ENCODE measurements at places on chromosomes 16 and 17. TPM values are rescaled to one million over a fixed set of nuclear protein-coding genes. Genes with fewer than 3 reads are reported as not detected.
A peak's percentile ranks its signal among the peaks of the same experiment; 100 is the strongest.

Gene HSF5
- polyA plus RNA-seq, result not detected

Gene RNF112
- 0.75 TPM for polyA plus RNA-seq

Gene HBA2
- not detected for polyA plus RNA-seq

DNA sequence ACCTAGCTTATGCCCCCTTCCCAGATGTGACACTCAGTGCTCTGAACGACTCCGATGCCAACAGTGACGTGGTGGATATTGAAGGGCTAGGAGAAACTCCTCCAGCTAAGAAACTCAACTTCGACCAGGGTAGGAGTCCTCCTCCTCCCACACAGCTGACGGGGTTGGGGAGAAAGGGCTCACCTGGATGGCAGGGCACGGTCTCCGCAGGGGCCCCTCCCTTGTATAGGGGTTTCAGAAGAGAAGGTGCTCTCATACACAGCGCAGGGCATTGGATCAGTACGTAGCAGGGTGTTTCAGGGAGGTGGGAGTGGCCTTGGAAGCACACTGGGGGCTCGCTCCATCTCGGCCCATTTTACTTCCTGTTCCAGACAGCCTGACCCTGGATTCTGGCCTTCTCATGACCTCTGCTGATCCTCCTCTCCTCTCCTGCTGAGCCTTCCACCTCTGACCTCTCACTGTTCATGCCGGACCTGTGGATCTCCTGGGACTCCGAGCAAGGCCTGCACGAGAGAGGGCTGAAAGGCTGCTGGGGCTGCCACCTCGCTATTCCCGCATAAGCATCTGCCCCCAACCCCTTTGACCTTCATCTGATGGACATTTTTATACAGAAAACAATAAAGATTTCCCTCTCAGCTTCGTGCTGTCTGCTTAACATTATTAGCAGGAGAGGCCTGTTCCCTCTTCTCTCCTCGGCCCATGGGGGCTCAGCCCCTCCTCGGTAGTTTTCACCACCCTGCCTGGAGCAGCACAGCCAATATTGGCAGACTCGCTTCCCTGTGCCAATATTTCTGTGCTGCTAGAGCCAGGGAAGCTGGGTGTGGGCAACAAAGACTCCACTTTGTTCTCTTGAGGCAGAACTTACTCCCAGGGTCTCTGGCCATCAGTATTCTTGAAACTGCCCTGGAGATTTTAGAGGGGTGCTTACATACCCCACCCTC lies 4.7 kb downstream of the RNASEK start:
- H3K4me1 ChIP-seq, result peaks cover 33% of the 10 kb centered on the region
- H3K27ac ChIP-seq, result no peak overlapping the region
- H3K36me3 ChIP-seq, result no peaks in the 10 kb centered on the region
- DNase-seq, result no peak

DNA sequence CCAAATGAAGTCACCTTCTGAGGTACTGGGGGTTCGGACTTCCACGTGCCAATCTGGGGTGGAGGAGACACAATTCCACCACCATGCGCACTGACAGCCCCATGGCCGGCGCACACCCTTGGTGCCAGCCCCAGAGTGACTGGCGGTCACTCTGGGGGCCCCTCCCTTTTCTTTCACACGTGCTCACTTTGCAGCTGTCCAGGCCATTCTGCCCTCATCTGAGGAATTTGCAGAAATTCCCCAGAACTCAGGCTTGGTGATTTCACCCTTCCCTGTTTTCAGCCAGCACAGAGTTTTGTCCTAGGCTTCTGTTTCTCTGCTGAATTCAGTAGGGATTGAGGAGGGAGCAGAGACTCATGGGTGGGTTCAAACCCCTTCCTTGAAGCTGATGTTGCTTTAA lies 54.8 kb downstream of the CDRT4 start:
- peaks cover 27% of the 10 kb centered on the region for H3K4me1 ChIP-seq
- no peak overlapping the region for H3K27ac ChIP-seq
- H3K27me3 ChIP-seq, result no peaks in the 10 kb centered on the region
- no peaks in the 10 kb centered on the region for H3K36me3 ChIP-seq
- no peak overlapping the region for H3K4me3 ChIP-seq

DNA sequence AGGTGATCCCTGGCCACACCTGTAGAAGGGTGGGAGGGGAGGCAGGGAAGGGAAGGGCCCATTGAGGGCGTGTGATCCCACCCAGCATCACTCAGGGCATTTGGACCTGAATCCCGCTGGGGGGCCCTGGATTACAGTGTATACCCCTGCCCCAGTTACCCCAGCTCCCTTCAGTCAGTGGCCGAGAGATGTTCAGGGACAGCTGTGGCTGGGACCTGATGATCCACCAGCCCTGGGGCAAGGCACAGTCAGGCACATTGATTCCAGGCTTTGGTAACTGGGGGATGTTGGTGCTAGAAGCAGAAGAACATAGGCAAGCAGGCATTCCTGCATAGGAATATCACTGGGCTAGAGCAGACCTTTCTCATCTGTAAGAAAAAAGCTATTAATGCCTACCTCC lies 170.3 kb downstream of the FOXL1 start:
- peaks cover 13% of the 10 kb centered on the region for H3K4me1 ChIP-seq
- no peaks in the 10 kb centered on the region for H3K36me3 ChIP-seq
- no peak overlapping the region for H3K27ac ChIP-seq

DNA sequence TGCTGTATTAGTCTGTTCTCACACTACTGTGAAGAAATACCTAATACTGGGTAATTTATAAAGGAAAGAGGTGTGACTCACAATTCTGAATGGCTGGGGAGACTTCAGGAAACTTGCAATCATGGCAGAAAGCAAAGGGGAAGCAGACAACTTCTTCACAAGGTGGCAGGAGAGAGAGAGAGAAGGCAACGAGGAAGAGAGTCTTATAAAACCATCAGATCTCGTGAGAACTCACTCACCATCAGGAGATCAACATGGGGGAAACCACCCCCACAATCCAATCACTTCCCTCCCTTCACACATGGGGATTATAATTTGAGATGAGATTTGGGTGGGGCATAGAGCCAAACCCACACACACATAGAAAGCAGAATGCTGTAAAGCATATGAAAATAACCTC lies 896.2 kb downstream of the CDH11 start:
- H3K27me3 ChIP-seq, result no peaks in the 10 kb centered on the region
- no peaks in the 10 kb centered on the region for H3K36me3 ChIP-seq
- no peak overlapping the region for H3K27ac ChIP-seq
- DNase-seq, result peak; percentile 3

GRCh38 chr17:83173914-83174361 lies 94.5 kb downstream of the METRNL start:
- H3K4me1 ChIP-seq, result peaks cover 9% of the 10 kb centered on the region
- DNase-seq, result no peak
- no peaks in the 10 kb centered on the region for H3K27me3 ChIP-seq
- H3K4me3 ChIP-seq, result no peak overlapping the region
- no peak overlapping the region for H3K27ac ChIP-seq
- no peaks in the 10 kb centered on the region for H3K36me3 ChIP-seq

DNA sequence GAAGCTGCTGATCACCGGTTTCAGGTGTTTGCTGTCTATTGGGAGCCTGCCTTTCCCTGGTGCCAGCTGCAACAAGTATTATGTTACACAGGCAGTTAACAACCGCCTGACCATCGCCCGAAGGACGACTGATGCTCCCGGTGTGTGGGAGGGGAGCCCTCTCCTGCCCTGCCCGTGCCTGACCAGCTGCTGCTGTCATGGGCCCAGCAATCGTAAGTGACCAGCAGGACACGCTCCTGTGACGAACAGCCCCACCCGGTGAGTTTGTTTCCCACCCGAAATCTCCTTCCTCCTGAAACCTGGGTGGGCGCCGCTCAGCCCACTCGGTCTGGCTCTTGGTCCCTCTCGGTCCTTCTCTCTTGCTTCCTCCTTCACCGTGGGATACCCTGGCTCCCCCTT lies 17.9 kb upstream of the UBE2I start:
- no peak for DNase-seq
- peaks cover 45% of the 10 kb centered on the region for H3K27me3 ChIP-seq
- no peaks in the 10 kb centered on the region for H3K4me1 ChIP-seq
- H3K4me3 ChIP-seq, result no peak overlapping the region
- H3K27ac ChIP-seq, result no peak overlapping the region

DNA sequence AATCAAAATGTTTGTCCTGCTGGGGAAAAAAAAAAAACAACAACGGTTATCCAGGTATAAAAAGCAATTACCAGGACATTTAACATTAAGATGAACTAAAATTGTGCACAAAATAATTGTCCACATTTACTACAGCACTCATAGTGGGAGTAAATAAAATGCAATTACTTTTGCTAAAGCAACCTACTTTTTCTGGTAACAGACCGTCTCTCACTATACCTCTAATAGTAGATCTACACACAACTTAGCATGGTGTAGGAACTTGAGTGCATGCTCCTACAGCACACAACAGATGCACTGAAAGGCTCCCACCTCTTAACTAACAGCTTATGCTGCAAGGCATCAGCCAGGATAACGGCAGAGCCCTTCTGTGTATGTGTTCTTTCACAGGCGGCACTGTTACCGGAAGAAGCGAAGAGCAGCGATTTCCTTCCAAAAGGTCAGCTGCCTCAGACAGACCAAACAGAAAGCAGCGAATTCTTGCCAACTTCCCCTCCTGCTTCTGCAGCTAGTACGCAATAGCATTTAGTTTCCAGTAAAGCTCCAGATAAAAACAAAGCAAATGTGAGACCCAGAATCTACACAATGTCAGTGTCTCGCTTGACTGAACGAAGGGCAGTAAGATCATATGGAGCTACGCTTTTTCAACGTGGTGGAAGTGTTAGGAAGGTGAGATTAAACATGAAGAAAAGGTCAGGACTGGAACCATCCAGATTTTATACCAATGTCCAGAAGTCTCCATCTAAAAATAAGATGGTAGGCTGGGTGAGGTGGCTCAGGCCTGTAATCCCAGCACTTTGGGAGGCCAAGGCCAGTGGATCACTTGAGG lies 27.6 kb downstream of the STAT5B start:
- peak overlapping the region; percentile 65 for H3K4me3 ChIP-seq
- H3K27me3 ChIP-seq, result no peaks in the 10 kb centered on the region

GRCh38 chr17:64092952-64093451 lies 36.9 kb downstream of the ERN1 start:
- no peak overlapping the region for H3K4me3 ChIP-seq
- no peaks in the 10 kb centered on the region for H3K36me3 ChIP-seq
- no peak overlapping the region for H3K27ac ChIP-seq

DNA sequence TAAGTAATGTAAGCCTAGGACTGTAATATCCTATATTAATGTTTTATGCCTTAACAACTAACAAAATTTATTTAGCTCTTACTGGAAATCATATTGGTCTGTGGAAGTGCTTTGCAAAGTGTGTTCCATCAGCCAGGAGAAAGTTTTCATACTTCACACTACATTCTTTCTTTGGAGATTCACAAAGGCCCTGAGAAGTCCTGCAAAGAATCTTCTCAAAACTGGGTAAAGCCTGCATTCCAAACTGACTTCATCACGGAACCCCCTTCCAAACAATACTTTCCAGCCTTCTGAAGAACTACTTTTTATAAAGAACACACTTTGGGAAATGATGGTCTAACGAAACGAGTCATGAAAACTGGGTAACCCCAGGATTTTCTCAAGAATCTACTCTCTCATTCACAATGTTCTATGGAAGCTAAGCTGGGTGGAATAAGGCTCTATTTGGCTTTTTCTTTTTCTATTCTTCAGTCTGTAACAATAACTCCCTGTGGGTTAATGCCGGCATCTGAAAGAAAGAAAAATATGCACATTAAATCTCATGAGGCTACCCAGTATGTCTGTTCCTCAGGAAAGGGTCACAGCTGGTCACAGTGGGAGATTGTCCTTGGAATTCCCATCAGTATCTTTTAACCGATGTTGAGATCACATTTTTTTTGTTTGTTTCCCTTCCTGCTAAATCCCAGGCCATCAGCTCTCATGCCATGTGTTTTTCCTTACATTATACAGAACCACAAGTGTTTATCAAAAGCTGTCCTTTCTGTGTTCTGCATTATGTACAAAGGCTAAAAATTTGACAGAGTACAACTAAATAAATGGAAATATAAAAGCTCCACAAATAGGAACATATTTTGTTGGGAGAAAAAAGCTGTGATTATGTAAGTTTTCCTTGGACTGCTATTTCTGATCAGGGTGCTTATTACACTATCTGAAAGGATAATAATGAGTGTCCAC lies 12.8 kb upstream of the AKAP1 start:
- peaks cover 7% of the 10 kb centered on the region for H3K27me3 ChIP-seq
- H3K27ac ChIP-seq, result no peak overlapping the region
- H3K4me1 ChIP-seq, result no peaks in the 10 kb centered on the region
- no peak for DNase-seq

DNA sequence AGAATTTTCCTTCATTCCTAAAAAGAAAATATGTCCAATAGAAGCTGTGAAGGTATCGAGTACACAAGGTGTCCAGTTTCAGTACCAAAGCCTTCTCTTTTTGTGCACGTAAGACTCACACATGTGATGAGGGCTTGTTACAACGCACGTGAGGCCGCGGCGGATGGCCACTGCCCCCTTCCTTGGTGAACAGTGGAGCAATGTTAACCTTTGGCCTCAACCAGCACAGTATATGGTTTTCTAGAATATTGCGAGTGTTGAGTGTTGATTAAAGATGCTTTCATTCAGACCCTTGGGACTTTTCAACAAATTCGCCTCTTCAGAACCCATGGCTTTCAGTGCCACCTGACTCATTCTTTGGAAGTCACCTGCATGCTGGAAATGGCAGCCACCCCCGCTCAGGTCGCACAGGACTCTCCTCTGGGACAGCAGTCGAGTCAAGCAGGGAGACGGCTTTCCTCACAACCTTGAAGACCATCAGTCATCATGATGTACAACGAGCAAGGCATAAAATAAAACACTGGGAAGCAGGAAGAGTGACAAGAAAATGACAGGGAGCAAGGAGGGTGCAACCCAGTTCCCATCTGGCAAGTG lies 14.5 kb downstream of the MAP1LC3B start:
- H3K27ac ChIP-seq, result no peak overlapping the region
- DNase-seq, result no peak
- H3K4me1 ChIP-seq, result no peaks in the 10 kb centered on the region

GRCh38 chr17:82890339-82890730 lies 50.5 kb upstream of the ZNF750 start:
- DNase-seq, result peak; percentile 12
- no peaks in the 10 kb centered on the region for H3K36me3 ChIP-seq
- H3K27ac ChIP-seq, result no peak overlapping the region
- H3K4me1 ChIP-seq, result peaks cover 10% of the 10 kb centered on the region

GRCh38 chr16:9302072-9302471 lies 210.6 kb downstream of the HAPSTR1 start:
- H3K36me3 ChIP-seq, result no peaks in the 10 kb centered on the region
- DNase-seq, result no peak
- no peaks in the 10 kb centered on the region for H3K4me1 ChIP-seq
- no peaks in the 10 kb centered on the region for H3K27me3 ChIP-seq
- no peak overlapping the region for H3K4me3 ChIP-seq

GRCh38 chr16:12672986-12673385 lies 130.7 kb downstream of the CPPED1 start:
- no peak for DNase-seq
- peaks cover 25% of the 10 kb centered on the region for H3K4me1 ChIP-seq

GRCh38 chr16:85019659-85020245 lies 7.8 kb upstream of the KIAA0513 start:
- no peaks in the 10 kb centered on the region for H3K4me1 ChIP-seq
- no peaks in the 10 kb centered on the region for H3K27me3 ChIP-seq
- no peak overlapping the region for H3K4me3 ChIP-seq
- no peak overlapping the region for H3K27ac ChIP-seq
- peak; percentile 38 for DNase-seq
- H3K36me3 ChIP-seq, result no peaks in the 10 kb centered on the region

All from GM23248 (cell line).